ENCODE measurements at places on chromosomes 5 and 9. TPM values are rescaled to one million over a fixed set of nuclear protein-coding genes. Genes with fewer than 3 reads are reported as not detected.
A peak's percentile ranks its signal among the peaks of the same experiment; 100 is the strongest.

SURF1 gene
- 39.4 TPM for total RNA-seq

DNA sequence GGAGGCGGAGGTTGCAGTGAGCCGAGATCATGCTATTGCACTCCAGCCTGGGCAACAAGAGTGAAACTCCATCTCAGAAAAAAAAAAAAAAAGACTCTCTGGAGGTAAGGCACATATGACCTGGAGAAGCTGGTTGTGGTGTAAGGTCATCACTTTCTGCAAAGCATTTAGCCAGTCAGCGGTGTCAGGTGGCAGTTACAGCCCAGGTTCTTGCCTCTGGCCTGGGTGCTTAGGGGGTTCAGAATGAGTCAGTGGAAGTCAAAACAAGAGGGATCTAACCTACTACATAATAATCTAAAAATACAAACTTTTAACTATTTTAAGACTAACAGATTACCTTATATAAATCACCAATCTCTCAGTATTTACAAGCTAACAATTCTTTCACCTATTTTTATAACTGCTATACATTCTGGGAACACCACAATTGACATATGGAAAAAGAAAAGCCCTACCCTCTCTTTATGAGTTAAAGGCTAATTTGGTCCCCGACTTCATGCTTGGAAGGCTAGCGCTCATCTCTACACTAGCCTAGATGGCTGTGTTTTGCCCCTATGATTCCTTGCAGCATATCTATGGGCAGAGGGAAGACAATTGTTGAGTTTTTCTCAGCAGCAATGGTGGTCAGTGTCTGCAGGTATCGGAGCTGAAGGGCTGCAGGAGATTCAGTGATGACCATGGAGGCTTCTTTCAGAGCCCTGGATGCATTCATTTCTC lies 29.2 kb downstream of the STOM start:
- no peak overlapping the region for H3K27ac ChIP-seq
- H3K27me3 ChIP-seq: no peaks in the 10 kb centered on the region
- peaks cover 13% of the 10 kb centered on the region for H3K36me3 ChIP-seq
- H3K4me3 ChIP-seq: no peak overlapping the region
- no peak for DNase-seq

- H3K4me1 ChIP-seq: no peaks in the 10 kb centered on the region
- no peaks in the 10 kb centered on the region for H3K36me3 ChIP-seq
Measured at GRCh38 chr5:176866707-176867310, 32.3 kb downstream of the HK3 start.

GRAMD2B gene
- 3.3 TPM for total RNA-seq

SKP1 gene
- 197 TPM for total RNA-seq

DNA sequence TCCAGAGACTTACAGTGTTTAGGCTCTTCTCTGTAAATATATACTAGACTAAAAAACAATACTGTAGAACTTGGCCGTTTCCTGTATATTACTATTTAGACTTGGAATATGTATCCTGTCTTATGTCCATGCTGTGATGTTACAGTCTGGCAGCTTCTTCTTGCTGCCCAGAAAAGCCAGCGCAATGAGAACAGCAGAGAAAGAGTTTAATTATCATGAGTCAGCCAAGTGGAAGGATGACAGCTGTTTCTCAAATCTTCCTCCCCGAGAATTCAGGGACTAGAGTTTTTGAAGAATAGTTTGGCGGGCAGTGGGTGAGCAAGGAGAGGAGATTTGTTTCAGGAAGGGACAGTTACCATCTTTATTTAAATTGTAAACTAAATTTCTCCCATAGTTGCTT lies 37.5 kb downstream of the NAA35 start:
- H3K36me3 ChIP-seq: peaks cover 47% of the 10 kb centered on the region
- DNase-seq: no peak

CCNJL gene
- total RNA-seq: not detected

DNA sequence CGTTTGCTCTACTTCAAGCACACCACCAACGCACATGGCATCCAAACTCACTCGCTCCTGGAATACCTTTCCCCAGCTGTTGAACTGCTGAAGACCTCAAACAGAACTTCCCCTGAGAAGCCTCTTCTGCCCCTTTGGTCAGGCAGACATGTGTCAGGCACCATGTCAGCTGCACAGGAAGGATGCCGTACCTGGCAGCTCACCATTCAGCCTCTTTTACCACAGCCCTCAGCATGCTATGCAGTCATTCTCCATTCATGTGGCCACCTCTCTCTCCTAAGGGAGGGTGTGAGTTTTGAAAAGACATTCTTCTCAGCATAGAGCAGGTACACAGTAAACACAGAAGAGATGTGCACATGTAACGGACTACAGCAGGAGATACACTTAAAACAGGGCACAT lies 14.2 kb downstream of the IL4 start:
- peaks cover 8% of the 10 kb centered on the region for H3K36me3 ChIP-seq
- peak overlapping the region; percentile 70 for H3K27ac ChIP-seq
- peaks cover 5% of the 10 kb centered on the region for H3K27me3 ChIP-seq
- peak; percentile 76 for DNase-seq
- H3K4me1 ChIP-seq: peaks cover 43% of the 10 kb centered on the region
- H3K4me3 ChIP-seq: no peak overlapping the region

DNA sequence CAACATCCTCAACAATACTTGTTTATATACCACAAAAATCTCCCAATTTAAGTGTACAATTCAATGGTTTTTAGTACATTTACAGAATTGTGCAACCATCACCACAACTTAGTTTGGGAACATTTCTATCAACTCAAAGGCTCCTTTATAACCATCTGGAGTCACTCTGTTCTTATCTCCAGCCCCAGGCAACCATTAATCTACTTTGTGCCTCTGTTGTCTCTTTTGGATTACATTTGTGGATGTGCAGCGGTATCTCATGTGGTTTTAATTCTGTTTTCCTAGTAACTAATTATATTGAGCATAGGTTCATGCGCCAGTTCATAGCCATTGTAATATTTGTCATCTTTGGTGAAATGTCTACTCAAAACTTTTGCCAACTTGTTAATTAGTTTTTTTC lies 14.4 kb downstream of the ADAMTS19 start:
- H3K27me3 ChIP-seq: no peaks in the 10 kb centered on the region
- no peaks in the 10 kb centered on the region for H3K36me3 ChIP-seq
- no peak overlapping the region for H3K27ac ChIP-seq
- no peak for DNase-seq

NFIL3 gene
- total RNA-seq: 31.5 TPM

- H3K4me1 ChIP-seq: peaks cover 7% of the 10 kb centered on the region
- DNase-seq: no peak
- no peak overlapping the region for H3K27ac ChIP-seq
Measured at GRCh38 chr9:10613419-10613818, 617 bp upstream of the PTPRD start.

- peaks cover 62% of the 10 kb centered on the region for H3K27me3 ChIP-seq
- peaks cover 24% of the 10 kb centered on the region for H3K4me1 ChIP-seq
- H3K4me3 ChIP-seq: peak overlapping the region; percentile 3
- H3K36me3 ChIP-seq: peaks cover 1% of the 10 kb centered on the region
- no peak overlapping the region for H3K27ac ChIP-seq
- DNase-seq: no peak
Measured at GRCh38 chr9:95504053-95504963, 12.5 kb downstream of the PTCH1 start.

DNA sequence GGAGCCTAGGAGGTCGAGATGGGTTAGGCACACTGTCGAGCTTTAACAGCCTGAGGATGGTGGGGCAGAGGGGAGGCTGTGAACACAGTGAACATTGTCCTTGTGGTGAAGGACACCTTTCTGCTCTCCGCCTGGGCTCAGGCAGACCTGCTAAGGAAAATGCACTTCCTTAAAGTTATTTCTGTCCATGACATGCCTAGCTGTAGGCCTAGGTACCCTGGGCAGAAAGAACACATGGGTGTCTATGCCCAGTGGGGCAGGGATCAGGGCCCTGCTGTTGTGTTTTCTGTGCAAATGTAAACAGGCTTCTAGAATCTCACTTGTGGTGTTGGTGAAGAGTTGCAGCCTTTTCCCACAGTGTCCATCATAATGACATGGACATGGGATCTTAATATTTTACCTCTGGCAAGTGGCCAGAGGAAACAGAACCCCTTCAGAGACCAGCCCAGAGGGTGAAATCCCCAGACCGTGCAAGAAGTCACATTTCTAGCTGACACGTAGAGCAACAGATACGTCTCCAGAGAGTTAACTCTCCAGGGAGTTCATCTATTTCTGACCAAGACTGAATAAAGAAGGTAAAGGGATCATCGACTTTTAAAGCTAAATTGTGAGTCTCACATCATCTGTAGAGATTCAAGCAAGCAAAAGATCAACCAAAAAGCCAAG lies 79.2 kb downstream of the C9orf152 start:
- H3K4me1 ChIP-seq: peaks cover 34% of the 10 kb centered on the region
- H3K27me3 ChIP-seq: no peaks in the 10 kb centered on the region
- H3K36me3 ChIP-seq: peaks cover 7% of the 10 kb centered on the region
- DNase-seq: no peak

- no peak for DNase-seq
- no peaks in the 10 kb centered on the region for H3K36me3 ChIP-seq
- H3K27ac ChIP-seq: no peak overlapping the region
- no peak overlapping the region for H3K4me3 ChIP-seq
- H3K4me1 ChIP-seq: no peaks in the 10 kb centered on the region
Measured at GRCh38 chr5:125317536-125317995, 571.1 kb upstream of the ZNF608 start.

DNA sequence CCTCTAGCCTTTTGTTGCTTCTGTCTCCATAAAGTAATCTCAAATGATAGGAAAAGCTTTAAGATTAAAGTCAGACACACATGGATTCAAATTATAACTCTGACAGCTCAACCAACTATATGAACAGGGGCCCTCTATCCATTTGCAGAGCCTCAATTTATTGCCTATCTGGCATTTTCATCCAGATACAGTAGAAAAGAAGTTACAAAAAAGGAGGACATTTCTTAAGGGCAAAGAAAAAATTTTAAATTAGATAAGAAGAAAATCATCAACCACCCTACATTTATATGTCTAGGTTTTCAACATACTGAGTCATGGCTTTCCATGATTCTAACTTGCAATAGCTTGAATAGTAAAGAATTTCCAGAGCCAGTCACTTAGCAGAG lies 567.2 kb downstream of the CAAP1 start:
- H3K4me3 ChIP-seq: no peak overlapping the region
- no peaks in the 10 kb centered on the region for H3K4me1 ChIP-seq
- H3K27ac ChIP-seq: no peak overlapping the region

GRCh38 chr5:76608833-76609232 lies 14.4 kb downstream of the F2RL2 start:
- H3K27me3 ChIP-seq: no peaks in the 10 kb centered on the region
- peaks cover 55% of the 10 kb centered on the region for H3K36me3 ChIP-seq

GRCh38 chr9:136696502-136696901 lies 9.2 kb upstream of the AGPAT2 start:
- no peak for DNase-seq
- peaks cover 12% of the 10 kb centered on the region for H3K27me3 ChIP-seq
- H3K4me3 ChIP-seq: no peak overlapping the region
- no peaks in the 10 kb centered on the region for H3K36me3 ChIP-seq
- H3K4me1 ChIP-seq: peaks cover 17% of the 10 kb centered on the region

DNA sequence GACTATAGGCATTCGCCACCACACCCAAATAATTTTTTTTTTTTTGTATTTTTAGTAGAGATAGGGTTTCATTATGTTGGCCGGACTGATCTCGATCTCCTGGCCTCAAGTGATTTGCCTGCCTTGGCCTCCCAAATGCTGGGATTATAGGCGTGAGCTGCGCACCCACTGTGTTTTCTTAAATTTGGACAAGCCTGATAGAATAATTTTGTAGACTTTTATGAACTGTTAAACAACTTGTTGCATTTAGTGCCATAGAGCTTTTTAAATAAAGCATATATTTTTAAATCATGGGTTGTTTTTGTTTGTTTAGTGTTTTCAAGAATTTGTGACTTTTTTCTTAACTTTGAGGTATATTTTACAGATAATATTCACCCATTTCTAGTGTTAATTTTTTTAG lies 4.8 kb downstream of the PHAX start:
- H3K36me3 ChIP-seq: peaks cover 40% of the 10 kb centered on the region
- no peak overlapping the region for H3K27ac ChIP-seq
- peaks cover 45% of the 10 kb centered on the region for H3K4me1 ChIP-seq
- H3K4me3 ChIP-seq: no peak overlapping the region
- H3K27me3 ChIP-seq: no peaks in the 10 kb centered on the region

TRAF2 gene
- total RNA-seq: 39.4 TPM
